ENCODE measurements at places on chromosomes 3 and 15.

GRCh38 chr3:105555206-105555605 is 188.5 kb downstream of the ALCAM start:
- DNase-seq: no peak

DNA sequence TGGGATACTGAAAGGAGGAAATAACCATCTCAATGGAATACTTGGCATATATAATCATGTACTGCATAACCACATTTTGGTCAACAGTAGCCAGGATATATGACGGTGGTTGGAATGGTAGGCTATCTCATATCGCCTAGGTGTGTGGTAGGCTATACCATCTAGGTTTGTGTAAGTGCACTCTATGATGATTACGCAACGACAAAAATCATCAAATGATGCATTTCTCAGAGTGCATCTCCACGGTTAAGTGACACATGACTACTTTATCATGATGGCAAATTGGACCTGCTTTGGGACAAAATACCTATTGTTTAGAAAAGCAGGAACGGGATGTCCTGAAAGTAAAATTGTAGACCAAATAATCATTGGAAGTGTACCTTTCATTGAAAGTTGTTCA is 2.8 kb downstream of the MYZAP start:
- no peak for DNase-seq

DNA sequence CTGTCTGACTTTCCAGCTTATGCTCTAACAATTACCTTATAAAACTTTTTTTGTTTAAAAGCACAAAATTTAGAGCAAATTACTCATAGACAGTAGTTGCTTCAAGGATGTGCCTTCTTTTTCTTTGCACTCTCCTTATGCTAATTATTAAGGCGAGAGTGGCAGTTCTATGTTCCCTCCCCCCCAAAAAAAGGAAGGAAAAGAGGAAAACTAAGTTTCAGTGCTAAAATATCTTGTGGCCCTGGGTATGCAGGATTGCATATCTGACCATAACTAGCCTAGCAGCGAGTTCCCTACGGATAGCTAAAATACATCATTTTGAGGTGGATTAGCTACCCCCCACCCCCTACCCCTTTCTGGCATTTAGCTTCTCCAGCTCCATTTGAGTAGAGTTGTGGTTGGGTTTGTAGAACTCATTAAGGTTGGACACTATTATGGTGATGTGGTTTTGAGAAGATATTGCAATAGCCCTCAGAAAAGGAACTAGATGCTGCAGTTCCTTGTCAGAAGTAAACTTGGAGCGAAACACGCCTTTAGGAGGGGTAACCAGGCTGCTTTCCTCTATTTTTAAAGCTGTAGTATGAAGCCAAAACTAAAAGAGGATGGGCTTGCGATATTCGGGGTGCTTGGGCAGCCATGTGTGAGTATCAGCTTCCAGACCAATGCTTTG is 174.6 kb downstream of the AKAP13 start:
- no peak for DNase-seq

GRCh38 chr15:26472661-26473060 is 300.2 kb downstream of the GABRB3 start:
- DNase-seq: no peak

GRCh38 chr3:74301056-74301455 is 313.4 kb downstream of the CNTN3 start:
- DNase-seq: peak; percentile 94

All from eye (tissue), 1 donor.